Stimulated activated CD8-positive, alpha-beta memory T cell treated with anti-CD3 and anti-CD28 coated beads, Interleukin-7, amount 100 ng/mL, for 1 hour (primary cell): ENCODE measurements at places on chromosomes 13 and 19.

- DNase-seq: no peak
Measured at GRCh38 chr13:101209206-101209893, 207.0 kb downstream of the NALCN start.

- no peak for DNase-seq
Measured at GRCh38 chr19:6826281-6826920, 53.9 kb downstream of the VAV1 start.

- DNase-seq: no peak
Measured at GRCh38 chr13:45594764-45595163, 20.8 kb downstream of the ERICH6B start.

DNA sequence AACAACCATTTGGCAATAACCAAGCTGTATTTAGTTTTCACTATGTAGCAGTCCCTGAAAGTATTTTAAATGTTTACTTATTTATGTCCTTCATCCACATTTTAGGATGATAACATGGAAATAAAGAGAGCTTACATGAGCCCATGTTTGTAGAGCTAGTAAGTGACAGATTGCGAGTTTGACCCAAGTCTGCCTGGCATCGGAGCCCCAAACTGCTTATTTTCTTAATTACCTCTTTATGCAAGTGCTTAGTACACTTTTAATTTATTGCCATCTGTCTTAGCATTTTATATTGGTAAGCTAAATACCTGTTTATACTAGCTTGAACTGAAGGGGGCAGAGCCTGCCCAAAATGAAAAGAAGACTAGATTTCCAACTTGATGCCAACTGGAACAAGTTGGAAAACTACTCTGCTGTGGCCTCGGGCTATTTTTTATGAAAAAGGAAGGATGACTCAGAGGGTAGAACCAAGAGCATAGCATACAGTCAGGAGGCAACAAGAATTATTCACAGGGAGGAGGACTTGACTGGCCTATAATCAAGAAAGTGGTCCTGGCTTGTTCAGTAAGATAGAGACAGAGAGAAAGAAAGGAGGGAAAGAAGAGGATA, 150.2 kb downstream of the NDFIP2 start:
- DNase-seq: no peak

- no peak for DNase-seq
Measured at GRCh38 chr13:110387451-110388107, 80.5 kb downstream of the COL4A2 start.

DNA sequence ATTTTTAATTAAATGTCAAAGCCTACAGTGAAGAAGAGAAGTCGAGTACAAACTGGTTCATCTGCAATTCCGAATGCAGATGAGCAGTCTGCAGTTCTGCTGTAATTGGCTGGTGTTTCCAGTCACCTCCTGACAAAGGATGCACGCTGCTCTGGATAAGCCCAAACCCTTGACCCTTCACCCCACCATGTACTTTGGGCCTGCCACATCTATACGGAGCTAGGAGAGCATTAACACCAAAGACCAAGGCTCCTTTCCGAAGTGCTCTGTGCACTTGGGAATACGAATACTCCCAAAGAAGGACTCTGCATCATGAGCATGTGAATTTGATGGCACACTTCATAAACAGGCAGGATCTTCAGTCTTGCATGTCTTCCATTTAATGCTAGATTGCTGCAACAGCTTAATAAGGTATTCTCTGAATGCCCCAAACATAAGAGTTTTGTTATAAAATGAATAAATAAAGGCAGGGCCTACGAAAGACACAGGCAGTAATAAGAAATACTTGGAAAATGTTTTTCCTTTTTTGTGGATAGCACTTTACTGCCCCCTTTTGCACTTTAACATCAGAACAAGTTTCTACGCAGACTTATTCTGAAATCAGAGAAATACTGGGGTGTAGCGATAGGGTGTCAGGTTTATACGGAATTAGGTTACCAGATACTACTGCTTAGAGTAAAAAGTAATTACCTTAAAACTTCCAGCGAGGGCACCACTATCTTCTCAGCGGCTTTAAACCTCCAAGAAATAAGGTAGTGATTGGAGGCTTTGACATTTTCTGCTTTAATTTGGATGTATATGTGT, 15.0 kb downstream of the EFNB2 start:
- DNase-seq: no peak

DNA sequence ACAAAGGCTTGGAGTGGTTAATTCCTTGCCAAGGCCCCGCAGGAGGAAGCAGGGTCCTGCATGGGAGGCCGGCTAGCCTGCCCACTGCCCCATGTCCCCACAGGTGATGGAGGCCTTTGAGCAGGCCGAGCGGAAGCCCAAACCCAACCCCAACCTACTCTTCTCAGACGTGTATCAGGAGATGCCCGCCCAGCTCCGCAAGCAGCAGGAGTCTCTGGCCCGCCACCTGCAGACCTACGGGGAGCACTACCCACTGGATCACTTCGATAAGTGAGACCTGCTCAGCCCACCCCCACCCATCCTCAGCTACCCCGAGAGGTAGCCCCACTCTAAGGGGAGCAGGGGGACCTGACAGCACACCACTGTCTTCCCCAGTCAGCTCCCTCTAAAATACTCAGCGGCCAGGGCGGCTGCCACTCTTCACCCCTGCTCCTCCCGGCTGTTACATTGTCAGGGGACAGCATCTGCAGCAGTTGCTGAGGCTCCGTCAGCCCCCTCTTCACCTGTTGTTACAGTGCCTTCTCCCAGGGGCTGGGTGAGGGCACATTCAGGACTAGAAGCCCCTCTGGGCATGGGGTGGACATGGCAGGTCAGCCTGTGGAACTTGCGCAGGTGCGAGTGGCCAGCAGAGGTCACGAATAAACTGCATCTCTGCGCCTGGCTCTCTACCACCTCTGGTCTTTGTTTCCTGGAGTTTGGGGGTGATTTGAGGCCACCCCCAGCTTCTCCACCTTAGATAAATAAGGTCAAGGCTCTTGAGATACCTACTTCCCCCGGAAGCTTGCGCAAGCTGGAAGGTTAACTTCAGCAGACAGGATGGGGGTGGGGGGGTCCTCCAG, 2.6 kb downstream of the B3GNT8 start:
- DNase-seq: no peak

DNA sequence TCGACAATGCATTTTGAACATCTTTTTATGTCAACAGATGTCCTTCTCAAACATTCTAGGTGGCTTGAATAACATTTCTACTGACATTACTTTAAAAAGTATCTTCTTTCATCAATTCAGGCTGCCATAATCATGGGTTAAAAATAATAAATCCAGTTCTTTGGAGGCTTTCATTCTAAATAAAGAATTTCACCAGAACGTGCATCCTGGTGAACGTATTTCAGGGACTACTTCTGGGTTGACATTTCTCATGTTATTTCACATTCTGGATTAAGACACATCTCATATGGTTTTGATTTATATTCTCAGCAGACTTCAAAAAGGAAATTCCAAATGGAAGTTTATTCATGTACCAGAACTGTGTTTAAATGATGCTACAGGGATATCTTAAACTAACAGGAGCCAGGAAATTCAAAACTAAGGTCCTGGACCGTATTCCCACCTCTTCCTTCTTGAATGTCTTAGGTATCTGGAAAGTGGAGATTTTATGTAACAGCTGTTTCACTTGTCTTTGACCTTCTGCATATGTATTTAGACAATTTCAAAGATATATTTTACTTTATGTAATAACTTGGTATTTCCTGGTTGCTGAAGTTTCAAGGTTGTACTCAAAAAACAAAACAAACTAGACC, 107.2 kb downstream of the STARD13 start:
- DNase-seq: no peak

DNA sequence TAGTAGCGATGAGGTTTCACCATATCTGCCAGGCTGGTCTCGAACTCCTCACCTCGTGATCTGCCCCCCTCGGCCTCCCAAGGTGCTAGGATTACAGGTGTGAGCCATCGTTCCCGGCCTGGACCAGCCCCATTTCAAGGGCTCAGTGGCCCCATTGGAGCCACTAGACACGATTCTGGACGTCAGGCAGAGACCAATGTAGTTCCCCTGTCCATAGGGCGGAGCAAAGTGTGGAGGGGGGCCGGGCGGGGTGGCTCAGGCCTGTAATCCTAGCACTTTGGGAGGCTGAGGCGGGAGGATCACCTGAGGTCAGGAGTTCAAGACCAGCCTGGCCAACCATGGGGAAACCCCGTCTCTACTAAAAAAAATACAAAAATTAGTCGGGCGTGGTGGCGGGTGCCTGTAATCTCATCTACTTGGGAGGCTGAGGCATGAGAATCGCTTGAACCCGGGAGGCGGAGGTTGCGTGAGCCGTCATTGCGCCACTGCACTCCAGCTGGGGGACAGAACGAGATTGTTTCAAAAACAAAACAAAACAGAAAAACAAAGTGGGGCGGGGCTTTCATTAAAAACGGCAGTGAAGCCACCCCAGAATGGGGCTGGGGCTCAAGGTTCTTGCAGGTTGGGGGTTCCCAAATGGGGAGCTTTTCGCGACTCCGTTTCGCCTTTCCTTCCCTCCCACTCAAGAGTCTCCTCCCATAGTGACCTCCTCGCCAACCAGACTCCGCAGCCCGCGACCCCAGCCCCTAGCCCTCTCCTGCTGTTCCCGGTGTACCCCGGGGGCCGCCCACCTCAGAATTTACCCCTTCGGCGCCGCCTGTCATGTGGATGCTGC, 758 bp upstream of the TECR start:
- no peak for DNase-seq

- no peak for DNase-seq
Measured at GRCh38 chr13:72386138-72386684, 341.2 kb downstream of the MZT1 start.

- no peak for DNase-seq
Measured at GRCh38 chr13:66358564-66358963, 871.6 kb downstream of the PCDH9 start.

- no peak for DNase-seq
Measured at GRCh38 chr13:107217251-107217650, 649.3 kb upstream of the ARGLU1 start.

DNA sequence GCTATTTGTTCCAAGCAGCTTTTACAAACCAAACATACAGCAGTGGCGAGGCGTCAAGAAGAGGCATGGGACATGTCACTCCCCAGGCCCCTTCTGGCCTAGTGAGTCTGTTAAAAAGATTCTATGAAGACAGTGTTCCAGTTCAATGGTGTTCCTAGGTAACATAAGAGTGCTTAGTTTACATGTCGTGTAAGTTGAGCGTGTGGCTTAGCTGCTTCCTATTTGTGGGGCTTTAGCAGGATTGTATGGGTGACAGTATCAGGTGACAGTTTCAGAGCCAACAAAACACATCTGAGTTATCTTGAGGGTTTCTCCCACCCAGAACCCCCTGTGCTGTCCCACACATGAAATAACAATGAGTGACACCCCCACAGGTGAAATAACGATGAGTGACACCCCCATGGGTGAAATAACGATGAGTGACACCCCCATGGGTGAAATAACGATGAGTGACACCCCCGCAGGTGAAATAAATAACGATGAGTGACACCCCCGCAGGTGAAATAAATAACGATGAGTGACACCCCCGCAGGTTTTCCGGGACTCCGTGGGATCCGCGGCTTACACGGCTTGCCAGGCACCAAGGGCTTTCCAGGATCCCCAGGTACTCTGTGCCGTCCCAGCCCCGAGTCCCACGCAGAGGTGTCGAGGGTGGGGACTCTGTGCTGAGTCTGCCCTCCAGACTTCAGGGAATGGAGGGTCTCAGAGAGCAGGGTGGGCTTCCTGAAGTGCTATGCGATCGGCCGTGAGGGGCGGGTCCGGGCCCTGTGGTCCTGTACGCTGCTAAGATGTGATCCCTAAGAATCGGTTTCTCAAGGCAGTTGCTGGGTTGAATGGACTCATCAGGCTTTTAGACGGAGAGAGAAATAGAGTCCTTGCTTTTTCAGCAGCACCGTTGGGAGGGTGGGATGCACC, 68.6 kb downstream of the RAB20 start:
- DNase-seq: no peak

DNA sequence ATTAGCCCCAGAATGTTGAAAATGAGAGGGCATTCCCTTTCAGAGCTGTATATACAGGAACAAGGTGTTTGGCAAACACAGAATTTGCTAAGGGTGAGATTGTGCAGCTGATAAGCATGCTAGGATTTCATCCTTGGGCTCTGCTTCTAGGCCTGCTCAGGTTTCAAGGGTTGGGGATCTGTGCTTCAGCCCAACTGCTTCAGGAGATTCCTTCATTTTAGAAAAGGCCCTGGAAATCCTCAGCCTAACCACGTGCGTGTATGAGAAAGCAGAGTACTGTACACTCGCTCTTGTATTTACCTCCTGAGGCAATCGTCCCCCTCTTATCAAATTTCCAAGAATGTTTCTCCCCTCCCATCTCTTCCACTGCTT, 291.6 kb upstream of the ARGLU1 start:
- DNase-seq: no peak

- DNase-seq: no peak
Measured at GRCh38 chr13:33285420-33286124, at the start of gene STARD13. Gene STARD13, minus strand, starts transcription at chr13:33285755. Its CDS starts 117 bp downstream, at chr13:33285638.

GRCh38 chr13:43698009-43698408, 88.8 kb downstream of the ENOX1 start:
- DNase-seq: no peak

- DNase-seq: no peak
Measured at GRCh38 chr19:39825093-39825463, 8.9 kb downstream of the DYRK1B start.

DNA sequence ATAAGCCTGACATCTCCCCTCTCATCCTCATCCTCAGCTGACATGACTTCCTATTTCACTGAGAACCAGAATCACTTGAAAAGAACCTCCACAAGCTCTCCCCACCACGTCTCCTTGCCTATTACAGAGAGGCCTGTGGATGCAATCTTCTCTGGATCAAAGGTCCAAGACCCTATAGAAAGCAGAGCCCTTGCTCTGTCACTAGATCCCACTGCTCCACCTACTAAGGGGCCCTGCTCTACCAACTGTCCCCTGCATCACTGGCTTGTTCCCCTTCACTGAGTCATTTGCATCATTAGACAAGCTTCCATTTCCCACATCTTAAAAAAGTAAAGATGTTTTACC, 40.8 kb downstream of the RCBTB2 start:
- DNase-seq: no peak

DNA sequence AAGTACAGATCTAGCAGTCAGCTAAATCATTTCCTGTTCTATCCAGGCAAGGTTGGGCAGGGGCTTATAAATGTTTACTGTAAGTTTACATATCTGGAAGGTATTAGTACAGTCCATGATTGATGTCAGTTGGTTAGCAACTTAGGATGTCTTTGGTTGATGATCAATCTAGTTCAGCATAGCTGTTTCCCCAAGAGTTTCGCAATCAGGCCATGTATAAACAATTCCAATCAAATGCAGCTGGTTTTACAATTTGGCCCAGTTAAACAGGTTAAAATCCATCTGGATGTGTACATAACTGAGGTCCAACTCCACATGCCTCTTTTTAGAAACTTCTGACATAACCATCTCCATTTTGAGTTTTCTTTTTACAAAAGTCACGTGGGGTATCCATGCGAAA, 6.9 kb downstream of the ZNF221 start:
- DNase-seq: no peak
